ENCODE measurements at places on chromosomes 2 and 18. TPM values are rescaled to one million over a fixed set of nuclear protein-coding genes. Genes with fewer than 3 reads are reported as not detected.

DNA sequence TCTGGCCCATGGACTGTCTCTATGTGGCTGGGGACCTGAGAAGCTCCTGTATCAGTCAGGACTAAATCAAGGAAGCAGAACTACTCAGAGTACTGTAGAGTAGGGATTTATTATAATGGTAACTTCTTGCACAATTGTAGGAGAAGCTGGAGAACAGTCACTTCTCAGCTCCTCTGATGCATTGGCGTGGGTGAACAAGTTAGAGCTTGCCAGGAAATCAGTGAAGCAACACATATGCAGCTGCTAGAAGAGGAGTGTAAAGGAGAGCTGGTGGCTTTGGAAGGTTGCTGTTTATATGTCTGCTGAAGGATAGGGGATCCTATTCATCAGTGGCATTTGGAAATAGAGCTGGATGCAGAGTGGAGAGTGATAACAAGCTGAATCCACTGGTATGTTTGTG, 215.5 kb upstream of the CWC22 start:
- DNase-seq = no peak

GRCh38 chr2:203080447-203081045, 65.9 kb downstream of the NBEAL1 start:
- no peak for DNase-seq

DNA sequence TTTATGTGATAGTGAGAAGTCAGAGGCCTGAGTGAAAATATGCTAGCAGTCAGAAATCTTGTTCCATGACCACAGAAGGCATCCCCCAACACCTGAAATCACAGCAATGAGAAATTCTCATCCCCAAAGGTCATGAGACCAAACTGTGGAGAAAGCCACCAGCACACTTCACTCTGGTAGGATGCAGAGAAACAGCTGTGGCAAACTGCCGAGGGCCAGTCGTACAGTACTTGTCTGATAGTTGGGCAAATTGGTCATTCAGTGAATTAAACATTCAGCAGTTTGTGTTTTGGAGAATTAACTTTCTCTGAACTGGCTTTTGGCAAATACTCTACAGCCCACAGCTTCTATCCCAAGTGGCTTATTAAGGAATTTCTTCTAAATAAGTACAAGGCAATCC, 117.2 kb downstream of the TSN start:
- DNase-seq = no peak

DNA sequence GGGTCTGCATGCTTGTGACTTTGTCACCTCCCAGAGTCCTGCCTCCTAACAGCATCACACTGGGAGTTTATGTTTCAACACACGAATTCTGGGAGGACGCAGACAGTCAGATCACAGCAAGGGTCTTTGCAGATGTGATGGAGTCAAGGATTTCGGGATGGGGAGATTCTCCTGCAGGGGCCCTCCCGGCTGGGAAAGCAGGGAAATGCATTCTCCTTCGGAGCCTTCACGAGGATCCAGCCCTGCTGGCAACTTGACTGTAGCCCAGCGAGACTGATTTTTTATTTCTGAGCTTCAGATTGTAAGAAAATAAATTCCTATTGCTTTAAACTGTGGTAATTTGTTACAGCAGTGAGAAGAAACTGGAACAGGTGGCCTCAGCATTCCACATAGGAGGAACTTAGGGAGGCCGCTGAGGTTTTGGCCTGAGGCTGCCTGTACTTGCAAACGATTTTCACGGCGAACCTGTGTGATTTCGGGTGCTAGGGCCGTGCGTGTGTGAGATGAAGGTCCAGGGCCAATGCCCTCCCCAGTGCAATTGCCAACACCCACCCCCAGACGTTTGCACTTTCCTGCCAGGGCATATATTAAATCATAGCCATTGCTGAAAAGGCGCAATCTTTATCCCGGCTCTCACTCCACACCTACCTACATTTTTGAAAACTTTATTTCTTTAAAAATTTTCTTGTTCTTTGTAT, 79.8 kb downstream of the ASB1 start:
- DNase-seq = no peak

The TANC1 gene
- 64.9 TPM for total RNA-seq

- DNase-seq = no peak
Observed at GRCh38 chr2:2682700-2683342, 351.7 kb upstream of the MYT1L start.

Data from tibial nerve (tissue), 4 donors.